Mesenteric fat pad (tissue), 1 donor: ENCODE measurements at places on chromosomes 7 and 10.

GRCh38 chr10:74322565-74322964 lies 171.5 kb downstream of the ADK start:
- DNase-seq, result no peak

- no peak for DNase-seq
These were observed 21.4 kb downstream of the STAMBPL1 start for GRCh38 chr10:88901206-88901983.

DNA sequence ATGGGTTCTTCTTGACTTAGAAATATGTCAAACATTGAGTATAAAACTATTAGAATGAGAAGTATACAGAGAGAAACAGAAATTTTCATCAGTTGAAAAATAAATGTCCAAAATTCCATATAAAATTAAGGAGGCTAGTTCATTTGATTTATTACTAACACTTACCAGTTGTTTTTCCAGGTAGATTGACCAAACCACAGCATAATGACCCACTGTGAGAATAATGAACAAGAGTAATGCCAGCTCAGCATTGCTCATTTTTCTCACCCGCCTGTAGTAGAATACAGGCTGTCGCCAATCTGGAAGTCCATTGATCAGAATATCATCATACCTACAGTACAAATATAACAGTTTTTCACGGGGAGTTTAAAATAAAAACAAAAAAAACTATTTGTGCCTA lies 82.9 kb downstream of the DNAJC1 start:
- DNase-seq, result no peak

- no peak for DNase-seq
These were observed 91.6 kb upstream of the KMT2E start for GRCh38 chr7:104922182-104923009.

DNA sequence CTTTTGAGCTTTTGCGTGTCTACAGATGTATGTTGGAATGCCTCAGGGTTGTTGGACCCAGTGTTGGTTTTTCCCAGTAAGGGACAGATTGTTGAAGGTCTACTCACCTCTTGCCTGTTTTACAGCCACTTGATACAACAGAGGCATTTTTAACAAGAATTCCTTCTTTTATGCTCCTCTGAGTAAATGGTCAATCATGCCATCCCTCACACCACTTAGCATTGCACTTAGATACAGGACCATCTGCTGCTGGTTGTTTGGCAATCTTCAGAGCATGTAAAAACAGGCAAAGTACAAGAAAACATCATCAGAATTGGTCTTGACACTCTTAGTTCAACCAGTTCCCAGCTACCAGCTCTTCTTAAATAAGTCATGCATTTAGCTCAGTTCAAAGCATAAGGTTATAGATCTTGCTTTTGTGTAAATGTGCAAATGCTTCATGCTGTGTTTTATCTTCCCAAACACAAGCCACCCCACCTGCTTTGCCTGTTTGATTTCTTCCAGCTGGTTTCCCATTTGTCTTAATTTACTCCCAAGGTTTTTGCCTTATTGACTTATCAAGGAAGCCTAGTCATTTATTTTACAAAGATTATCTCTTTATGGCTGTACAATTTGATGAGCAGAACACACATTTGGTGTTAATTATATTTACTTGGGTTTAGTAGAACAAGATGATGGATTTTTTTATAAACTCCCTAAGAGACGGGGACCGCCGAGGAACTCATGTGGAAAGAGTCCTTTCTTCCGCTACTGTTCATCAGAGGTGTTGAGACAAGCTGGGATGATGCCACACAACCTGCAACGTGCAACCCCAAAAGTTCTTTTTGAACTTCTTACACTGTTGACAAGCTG lies 136.6 kb downstream of the AHR start:
- no peak for DNase-seq

DNA sequence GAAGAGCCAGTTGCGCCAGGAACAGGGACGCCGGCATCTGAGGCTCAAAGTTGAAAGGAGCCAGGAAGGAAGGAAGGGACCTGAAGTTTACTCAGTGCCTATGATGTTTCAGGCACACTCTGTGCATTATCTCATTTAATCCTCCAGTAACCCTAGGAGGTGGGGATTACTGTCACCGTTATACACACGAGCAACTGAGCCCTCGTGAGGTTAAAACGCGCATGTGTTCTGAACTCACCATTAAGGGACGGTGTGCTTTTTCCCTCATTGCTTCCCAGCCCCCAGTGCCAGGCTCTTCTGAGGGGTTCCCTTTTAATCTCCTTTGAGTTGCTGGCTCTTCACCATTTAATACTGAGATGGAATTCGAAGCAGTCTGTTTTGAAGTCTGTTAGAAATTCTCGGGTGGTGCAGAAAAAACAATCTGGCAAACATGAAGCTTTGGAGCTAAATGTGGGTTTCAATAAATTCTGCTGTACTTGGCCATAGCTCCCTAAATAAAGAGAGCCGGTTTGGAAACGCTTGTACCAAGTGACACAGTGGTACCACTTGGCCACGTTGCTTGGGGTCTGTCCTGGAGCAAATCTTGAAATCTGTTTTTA lies 102.2 kb downstream of the TAX1BP1 start:
- DNase-seq, result no peak

GRCh38 chr7:143052041-143052440 lies at the start of gene OR6V1:
Gene OR6V1, plus strand, starts transcription at chr7:143052341. Its CDS starts 0 bp downstream, at chr7:143052341.
- no peak for DNase-seq

- DNase-seq, result no peak
These were observed 226.7 kb downstream of the EXOC4 start for GRCh38 chr7:133479456-133480065.

GRCh38 chr10:106402458-106402857 lies 762.0 kb downstream of the SORCS1 start:
- DNase-seq, result no peak

DNA sequence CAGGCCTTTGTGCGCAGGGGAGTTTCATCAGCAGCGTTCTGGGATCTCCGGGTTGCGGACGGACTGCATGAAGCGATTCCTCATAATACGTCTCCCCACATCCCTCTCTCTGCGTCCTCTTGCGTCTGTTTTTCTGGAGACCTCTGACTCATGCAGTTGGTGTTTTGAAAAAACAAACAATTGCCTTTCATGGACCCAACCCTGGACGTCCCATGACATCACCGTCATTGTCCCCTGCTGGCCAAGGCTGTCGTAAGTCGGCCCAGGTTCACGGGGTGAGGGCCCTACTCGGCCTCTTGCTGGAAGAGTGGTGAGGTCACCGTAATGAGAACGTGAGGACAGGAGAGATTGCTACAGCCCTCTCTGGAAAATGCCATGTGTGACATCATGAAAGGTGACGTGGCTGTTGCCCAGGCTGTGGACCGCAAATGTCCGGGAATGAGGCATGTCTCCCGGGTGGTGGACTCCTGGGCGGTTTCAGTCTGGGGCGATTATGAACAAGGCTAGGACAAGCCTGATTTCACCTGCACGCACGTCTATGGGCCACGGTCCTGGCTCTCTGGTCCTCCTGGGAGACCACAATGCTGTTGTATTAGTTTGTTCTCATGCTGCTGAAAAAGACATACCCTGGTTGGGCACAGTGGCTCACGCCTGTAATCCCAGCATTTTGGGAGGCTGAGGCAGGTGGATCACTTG lies 9.8 kb upstream of the MAFK start:
- DNase-seq, result no peak

- no peak for DNase-seq
These were observed 212.1 kb downstream of the VTI1A start for GRCh38 chr10:112658900-112659638.

GRCh38 chr7:130985361-130985760 lies 251.4 kb upstream of the KLF14 start:
- DNase-seq, result no peak
